Femur (tissue), 1 donor: ENCODE measurements at places on chromosomes 13 and 19.

DNA sequence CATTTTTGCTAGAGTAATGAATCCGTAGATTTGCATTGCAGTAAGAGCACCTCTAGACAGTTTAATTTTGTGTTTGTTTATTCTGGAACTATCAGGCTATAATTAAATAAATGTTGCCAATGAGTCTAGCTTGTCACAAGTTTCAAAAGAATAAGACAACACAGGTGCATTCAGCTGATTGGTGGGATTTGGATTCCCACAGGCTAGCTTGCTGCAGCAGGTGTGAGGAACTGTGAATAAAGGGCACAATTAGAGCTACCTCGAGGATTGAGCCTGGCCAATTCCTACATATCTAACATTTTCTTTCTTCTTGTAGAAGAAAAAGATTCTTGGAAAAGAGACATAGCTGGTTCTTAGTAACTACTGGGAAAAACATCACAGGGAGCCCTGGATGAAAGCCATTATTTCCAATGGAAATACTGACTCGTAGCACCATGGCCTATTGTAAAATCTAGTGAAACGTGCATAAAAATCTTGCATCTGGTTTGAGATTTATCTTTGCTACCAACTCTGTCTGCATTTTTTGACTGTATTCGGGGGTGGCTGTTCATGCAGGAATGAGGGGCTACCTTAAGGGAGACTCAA is 360.9 kb downstream of the FGF9 start:
- peak; percentile 69 for DNase-seq

GRCh38 chr19:50785329-50785728 is 4.9 kb upstream of the ACP4 start:
- no peak for DNase-seq

DNA sequence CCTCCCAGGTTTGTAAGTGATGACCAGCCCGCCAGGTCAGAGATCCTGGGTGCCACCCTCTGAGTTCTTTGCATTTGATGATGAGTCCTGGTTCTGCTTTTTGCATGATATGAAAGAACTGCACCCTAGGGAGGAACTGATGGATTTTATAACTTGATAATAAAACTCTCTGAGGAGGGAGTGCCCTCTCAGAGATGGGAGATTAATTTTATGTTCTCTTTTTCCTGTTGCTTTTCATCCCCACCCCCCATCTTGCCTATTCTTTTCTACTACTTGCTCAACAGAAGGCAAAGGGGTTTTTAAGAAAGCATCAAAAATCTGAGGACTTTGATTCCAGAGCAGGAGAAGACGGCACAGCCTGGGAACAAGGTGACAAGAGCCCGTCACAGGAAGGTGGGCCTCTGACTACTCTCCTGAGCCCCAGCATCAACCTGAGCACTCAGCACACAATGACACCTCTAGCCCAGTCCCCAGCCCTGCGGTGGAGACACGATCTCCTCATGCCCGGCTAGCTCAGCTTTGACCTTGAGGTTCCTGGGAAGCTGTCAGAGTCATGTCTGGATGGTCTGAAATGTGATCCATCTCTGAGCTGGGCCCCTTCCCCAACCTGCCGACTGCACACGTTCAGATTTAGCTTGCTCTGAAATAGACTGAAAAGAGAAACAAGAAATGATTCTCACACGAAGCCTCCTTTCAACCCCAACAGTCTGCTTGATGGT is 69.1 kb downstream of the SIAH3 start:
- no peak for DNase-seq

GRCh38 chr13:43000676-43001075 is 8.6 kb upstream of the EPSTI1 start:
- DNase-seq, result no peak

- peak; percentile 20 for DNase-seq
Measured at GRCh38 chr19:418761-419671, 10.1 kb upstream of the C2CD4C start.

DNA sequence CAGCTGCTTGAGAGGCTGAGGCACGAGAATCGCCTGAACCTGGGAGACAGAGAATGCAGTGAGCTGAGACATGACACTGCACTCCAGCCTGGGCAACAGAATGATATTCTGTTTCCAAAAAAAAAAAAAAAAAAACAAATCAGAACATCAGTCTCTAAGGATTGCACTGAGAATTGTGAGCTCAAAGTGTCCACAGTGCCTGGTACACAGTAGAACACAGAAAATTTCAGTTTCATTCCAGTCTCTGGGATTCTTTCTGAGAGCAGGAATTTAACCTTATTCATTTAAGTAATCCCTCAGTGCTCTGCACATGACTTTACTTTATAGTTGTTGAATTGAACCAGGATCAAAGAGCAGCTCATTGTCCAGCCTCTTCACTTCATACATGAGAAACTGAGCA is 25.9 kb upstream of the GATAD2A start:
- no peak for DNase-seq

DNA sequence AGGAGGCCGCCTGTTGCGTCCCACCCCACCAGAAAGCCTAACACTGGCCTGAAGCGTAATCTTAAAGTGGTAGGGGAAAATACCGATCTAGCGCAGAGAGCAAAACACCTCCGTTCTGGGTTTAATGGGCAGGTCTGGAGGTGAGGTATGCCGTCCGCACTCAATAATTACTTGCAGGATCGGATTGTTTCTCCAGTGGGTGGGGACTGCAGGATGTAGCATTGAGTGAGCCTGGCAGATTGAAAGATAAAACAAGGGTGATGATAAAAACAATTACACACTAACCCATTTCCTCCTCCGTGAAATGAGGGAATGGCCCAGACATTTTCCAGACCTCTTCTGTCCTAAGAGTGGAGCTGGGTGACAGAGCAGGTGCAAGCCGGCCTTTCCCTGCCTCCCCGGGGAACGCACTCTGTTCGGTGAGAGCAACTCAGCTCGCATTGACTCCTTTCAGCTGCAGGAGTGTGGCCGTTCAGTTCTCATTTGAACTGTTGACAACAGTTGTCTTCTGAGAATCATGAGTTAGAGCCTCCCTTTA is 110.2 kb upstream of the DOCK9 start:
- DNase-seq, result no peak

- DNase-seq, result no peak
Measured at GRCh38 chr19:55095260-55096060, 19.8 kb downstream of the EPS8L1 start.

DNA sequence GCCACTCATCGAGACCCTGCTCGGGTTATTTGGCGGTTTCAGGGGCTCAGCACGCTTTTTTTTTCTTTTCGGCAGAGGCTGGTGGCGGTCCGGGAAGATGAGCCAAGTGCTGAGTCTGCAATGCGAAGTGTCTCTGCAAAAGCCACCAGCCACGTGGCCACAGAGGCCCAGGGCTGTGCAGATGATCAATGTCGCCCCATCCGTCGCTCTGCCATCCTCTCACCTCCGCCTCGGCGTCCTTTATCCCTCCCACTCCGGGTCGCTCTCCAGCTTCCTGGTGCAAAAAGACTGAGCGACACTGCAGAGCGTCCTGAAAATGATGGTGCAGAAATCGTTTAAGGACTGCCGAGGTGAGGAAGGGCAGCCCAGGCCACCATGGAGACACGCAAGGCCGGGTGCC is 55.0 kb downstream of the TINCR start:
- no peak for DNase-seq
